Nephron progenitor cell (in vitro differentiated cells): ENCODE measurements at places on chromosomes 2 and 18.
A peak's percentile ranks its signal among the peaks of the same experiment; 100 is the strongest.

GRCh38 chr18:32867330-32867729 lies 94.5 kb upstream of the KLHL14 start:
- no peak for DNase-seq

GRCh38 chr2:196473617-196474016 lies 165.9 kb upstream of the CCDC150 start:
- DNase-seq = no peak

DNA sequence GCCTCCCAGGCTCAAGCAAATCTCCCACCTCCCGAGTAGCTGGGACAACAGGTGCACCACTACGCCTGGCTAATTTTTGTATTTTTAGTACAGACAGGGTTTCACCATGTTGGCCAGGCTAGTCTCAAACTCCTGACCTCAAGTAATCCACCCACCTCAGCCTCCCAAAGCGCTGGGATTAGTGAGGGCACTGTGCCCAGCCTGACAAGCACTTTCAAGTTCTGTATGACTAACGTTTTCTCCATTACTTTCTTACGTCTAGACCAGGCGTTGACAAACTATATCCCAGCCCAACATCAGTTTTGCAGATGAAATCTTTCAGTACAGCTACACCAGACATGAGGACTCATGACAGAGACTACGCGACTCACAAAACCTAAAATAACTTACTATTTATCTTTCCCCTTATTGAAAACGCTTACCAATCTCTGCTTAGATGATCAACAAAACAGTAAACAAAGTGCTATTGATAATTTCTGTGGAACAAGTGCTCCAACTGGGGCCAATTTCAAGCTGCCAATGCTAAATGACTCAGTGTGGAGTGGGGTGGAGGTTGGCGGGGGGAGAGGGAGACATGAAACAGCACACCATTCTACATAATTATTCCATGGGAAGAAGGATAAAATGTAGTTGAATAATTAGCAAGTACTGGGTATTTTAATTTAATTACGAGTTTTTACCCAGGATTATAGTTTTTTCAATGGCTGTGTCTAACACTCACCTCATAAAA lies 59.1 kb downstream of the SAP130 start:
- DNase-seq = no peak

GRCh38 chr18:8703781-8704301 lies 1.5 kb upstream of the MTCL1 start:
- DNase-seq = no peak

DNA sequence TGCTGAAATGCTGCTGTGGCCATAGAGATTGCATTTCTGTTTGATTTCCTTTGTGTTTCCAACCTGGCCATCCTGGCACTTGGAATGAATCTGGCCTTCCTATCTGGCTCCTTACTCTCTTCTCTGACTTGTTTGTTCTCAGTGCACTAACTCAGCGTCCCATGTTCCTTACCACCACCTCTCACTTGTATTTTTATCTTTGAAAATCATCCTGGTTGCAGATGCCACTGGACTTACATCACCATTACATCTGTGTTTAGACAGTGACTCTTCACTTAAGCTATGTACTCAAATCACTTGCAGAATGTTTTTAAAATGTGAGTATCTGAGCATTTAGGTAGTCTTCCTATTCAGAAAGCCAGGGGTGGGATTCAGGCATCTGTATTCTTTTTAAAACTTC lies 239.5 kb downstream of the WDR7 start:
- no peak for DNase-seq

DNA sequence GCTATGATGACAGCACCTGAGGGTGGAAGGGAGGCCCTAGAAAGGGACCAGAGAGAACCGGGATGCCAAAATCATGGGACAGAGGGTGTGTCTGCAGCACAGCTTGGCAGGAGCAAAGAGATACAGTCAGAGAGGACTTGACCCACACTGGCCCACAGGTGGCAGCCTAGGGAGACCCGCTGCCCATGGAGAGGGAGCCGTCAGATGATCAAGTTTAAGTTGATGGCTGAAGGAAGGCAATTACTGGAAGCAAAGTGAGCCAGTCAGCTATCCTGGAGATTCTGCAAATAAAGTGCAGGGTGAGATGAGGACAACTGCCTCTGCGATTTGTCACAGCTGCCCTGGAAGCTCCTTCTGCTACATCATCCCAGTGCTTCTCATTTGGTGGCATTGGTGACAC lies 74.0 kb downstream of the CMPK2 start:
- no peak for DNase-seq

GRCh38 chr2:176446718-176447414 lies 177.6 kb downstream of the MTX2 start:
- no peak for DNase-seq

DNA sequence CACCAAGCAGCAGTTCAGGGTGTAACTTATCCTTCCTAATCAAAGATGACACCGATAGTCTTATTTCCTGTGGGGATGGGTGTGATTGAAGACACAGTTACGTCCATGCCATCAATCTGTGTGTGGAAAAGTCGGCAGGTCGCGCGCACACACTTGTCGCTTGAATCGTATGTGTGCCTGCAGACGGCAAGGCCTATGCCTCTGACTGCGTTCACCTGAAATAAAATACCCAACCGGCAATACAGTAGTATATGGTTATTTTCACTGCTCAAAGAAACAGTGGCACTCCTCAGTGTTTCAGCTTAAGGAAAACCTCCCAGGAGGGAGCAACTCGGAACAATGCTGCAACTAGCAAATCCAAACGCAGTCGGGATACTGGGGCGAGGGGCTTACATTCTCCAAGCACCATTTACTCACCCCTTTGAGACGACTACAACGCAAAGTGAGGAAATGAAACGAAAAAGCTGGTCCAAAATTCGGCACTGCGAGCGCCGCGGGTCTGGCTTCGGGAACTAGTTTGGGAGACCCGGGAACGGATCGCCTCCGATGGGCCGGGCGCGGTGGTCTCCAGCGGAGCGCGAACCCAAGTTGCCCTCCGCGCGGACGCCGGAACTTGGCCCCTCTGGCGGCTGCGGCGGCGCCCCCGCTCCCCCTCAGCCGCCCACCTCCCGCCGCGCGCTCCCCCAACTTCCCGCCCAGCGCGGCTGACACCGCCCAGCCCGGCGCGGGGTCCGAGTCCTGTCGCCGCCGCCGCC lies 675 bp downstream of the PRKD3 start:
- DNase-seq = peak; percentile 71

DNA sequence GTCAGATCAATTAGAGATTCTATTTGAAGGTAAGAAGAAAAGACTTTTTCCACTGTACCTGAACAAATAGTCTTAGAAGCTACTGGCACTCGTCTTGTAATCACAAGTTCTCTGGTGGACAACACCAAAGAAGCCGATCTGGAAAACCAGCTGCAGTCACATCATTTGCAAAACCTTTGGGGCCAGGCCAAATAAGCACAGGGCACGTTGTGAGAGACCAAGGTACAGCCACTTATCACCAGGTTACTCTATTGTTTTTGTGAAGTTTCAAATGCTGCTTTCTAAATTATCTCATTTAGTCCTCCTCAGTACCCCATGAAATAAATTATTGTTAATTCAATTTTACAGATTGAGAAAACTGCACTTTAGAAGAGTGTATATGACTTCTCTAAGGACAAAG lies 18.5 kb downstream of the ROCK1 start:
- no peak for DNase-seq

DNA sequence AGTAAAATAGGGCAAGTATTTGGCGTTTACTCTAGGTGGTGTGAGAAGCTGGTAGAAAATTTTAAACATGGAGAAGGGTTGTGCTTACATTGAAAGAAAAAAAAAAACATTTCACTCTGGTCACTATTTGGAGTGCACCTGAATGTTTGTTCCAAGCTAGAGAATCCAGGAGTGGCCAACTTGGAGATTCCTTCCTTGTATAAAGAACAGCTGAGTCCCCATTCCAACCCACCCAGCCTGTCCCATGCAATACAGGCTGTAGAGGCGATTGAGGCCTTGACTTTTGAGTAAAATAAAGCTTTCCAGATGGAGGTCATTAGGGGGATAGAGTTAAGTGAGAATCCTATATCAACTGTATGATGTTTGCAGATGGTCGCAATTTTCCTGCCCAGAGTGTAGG lies 203.8 kb upstream of the SYT4 start:
- no peak for DNase-seq

DNA sequence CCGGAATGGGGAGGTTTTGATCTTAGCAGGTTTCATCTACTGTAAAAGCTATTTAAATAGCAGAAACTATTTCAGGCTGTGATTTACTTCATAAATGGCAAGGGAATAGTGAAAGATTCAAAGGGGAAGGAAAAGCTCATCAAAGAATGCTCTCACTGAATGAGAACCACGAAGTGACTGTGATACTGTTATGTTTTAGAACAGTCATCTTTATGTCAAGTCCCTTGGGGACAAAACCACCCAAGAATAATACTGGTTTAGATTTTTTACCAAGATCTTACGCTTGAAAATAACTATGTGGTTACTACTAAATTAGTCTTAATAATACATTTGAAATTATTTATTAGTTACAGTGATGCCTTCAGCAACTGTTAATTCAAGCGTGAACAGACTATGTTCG lies 28.1 kb downstream of the FARSB start:
- DNase-seq = no peak

GRCh38 chr2:59900728-59901452 lies 652.6 kb downstream of the BCL11A start:
- DNase-seq = no peak

GRCh38 chr18:23311351-23312121 lies 141.6 kb upstream of the RIOK3 start:
- no peak for DNase-seq

DNA sequence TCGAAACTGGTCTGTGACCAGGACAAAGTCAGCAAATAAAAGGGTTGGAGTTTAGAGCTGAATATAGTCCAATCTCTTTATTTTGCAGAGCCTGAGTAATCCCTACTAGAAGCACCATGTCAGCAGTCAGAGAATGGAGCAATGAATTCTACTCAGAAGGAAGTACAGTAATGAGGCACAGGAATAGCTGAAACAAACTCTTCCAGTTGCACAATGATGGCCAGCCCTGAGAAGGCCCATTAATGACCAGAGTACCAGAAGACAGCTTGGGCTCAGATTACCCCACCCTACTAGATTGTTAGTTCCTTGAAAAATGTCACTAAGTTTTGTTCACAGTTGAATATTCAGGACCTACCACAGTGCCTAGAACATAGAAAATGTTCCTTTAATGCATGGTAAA lies 40.3 kb upstream of the SCG2 start:
- DNase-seq = no peak

- DNase-seq = no peak
Measured at GRCh38 chr2:221399183-221399582, 172.9 kb downstream of the EPHA4 start.
